Activated CD4-positive, alpha-beta T cell treated with anti-CD3 and anti-CD28 coated beads, Interleukin-2, amount 50 U/mL, for 24 hours (primary cell): ENCODE measurements at places on chromosomes 11 and 22.

DNA sequence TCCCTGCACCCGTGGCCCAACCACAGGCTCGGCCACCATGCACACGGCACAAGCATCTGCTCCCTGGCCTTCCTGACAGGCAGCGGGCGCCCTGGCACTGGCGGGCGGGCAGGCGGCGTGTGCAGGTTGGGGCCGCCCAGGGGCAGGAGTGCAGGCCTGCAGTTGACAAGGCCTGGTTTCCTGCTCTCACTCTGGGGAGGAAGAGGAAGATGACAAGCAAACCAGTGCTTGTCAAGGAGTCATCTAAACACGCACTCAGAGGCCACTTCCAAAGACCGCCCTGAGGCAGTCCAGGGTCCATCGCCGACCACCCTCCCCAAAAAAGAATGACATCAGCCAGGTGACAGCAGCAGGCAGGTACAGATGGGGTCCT is 65.3 kb upstream of the LINC01488 start:
- DNase-seq: no peak

DNA sequence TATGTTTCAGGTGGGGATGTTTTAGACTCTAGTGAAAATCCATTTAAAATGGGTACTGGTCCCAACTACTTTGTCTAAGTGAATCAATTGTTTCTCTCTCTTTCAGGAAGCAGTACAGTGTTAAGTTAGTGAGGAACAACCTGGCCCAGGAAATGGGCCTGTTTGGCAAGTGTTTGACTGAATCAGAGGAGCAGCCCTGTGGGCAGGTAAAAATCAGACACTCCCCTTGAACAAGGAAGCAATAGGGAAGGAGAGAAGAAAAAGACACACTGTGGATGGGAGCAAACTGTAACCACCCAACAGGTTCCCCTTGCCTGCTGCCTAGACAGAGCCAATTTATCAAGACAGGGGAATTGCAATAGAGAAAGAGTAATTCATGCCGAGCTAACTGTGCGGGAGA is 245.7 kb downstream of the C11orf87 start:
- DNase-seq: no peak

DNA sequence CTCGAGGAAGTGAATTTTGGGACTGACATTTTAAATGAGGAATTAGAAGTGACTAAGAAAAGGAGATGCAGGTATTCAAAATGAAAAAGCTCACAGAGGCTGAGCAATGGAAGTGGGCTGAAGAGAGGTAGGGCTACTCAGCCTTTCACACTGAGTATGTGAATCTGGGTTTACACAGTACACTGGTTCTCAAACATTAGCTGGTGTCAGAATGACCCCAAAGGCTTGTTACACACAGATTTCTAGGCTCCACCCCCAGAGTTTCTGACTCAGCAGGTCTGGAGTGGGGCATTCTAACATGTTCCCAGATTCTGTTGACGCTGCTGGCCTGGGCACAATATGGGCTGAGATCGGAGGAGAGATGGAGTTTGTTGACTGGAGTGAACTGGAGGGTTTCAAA is 32.8 kb downstream of the CADM1 start:
- DNase-seq: no peak

GRCh38 chr11:1384199-1384970 is 5.3 kb upstream of the BRSK2 start:
- DNase-seq: no peak

DNA sequence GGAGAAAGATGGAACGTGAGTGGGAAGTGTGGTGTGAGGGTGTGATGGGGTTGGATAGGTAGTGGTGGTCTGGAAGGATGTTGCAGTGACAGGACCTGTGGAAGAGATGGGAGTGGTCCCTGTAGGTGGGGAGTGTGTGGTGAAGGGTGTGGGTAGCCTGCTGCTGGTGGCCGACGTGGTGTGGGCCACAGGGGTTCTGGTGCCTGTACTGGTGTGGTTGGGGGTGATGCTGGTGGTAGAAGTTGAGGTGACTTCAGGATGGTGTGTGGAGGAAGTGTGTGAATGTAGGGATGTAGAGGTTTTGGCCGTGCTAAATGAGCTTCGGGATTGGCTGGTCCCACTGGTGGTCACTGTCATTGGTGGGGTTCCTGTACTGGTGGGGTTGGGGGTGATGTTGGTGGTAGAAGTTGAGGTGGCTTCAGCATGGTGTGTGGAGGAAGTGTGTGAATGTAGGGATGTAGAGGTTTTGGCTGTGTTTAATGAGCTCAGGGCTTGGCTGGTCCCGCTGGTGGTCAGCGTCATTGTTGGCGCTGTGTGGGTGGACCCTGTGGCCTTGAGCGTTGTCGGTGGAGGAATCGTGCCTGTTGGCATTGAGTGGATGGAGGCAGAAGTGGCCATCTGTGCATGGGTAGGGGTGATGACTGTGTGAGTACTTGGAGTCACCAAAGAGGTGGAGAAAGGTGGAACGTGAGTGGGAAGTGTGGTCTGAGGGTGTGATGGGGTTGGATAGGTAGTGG is 19.1 kb downstream of the MUC6 start:
- no peak for DNase-seq
